ENCODE measurements at places on chromosomes 12 and 14.

- DNase-seq = no peak
Measured at GRCh38 chr12:24487606-24488005, 461.3 kb downstream of the BCAT1 start.

- DNase-seq = no peak
Measured at GRCh38 chr12:325906-326305, 63.2 kb downstream of the KDM5A start.

DNA sequence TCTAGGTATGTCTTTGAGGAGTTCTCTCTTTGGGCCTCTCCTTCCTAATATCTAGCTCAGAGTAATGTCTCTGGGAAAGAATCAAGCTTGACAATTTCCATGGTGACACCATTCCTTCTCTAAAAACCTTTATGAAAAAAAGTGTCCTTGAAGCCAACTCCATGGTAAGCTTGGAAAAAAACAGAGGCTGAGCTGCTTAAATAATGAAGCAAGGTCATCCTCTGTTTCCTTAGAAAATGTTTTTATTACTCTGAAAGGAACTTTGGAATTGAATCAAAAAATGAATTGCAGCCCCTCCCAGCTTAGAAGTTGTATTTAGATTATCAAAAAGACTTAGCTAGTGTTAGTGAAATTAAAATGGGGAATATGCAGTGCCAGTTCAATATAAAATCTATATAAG, 166.1 kb upstream of the KITLG start:
- DNase-seq = no peak

DNA sequence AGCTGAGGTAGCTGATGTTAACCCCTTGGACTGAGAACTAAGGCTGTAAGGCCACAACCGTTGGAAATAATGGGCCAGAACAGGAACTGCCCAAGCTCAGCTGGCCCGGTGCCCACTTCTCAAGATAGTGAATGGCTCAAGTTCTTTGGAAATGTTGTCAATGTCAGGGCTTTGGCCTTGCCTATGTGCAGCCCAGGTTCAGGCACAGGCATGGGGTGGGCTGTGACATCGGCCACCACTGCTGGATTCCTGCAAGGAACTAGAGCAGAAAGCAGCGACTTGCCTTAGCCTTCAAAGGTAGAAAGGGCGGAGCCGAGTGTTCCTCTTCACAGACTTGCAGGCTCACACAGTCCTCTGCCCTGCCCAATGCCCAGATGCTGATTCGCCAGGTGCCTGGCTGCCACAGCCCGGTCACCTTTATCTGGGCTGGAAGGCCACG, 291.2 kb downstream of the ZFP36L1 start:
- DNase-seq = no peak

- DNase-seq = no peak
Measured at GRCh38 chr12:112924986-112925385, 13.3 kb upstream of the OAS3 start.

DNA sequence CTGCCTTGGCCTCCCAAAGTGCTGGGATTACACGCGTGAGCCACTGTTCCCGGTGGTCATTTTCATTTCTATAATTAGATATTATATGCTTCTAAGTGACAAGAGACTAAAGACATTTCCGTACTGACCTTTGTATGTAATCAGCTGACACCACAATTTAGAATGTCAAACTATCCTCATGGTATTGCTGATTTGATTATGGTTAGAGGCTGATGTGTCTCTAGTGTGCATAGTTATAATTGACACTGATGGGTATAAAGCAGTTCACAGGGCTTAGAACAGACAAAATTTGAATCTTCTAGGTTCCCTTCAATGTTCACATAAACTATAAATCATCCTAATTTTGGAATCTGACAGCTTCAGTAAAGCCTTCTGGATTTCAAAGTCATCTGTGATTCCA, 192.7 kb downstream of the PTPRO start:
- no peak for DNase-seq

- no peak for DNase-seq
Measured at GRCh38 chr12:25788707-25789442, 169.6 kb upstream of the RASSF8 start.

GRCh38 chr12:56122637-56123036, 4.6 kb downstream of the ZC3H10 start:
- DNase-seq = no peak

DNA sequence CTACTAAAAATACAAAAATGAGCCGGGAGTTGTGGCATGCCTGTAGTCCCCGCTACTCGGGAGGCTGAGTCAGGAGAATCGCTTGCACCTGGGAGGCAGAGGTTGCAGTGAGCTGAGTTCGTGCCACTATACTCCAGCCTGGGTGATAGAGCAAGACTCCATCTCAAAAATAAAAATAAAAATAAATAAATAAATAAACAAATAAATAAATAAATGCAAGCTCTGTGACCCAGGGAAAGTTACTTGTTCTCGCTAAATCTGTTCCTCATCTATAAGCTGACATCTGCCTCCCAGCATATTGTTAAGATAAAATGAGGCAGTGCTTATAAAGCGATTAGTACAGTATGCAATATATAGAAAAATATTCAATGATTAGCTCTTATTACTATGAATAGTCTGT, 56.4 kb upstream of the STK38L start:
- no peak for DNase-seq

DNA sequence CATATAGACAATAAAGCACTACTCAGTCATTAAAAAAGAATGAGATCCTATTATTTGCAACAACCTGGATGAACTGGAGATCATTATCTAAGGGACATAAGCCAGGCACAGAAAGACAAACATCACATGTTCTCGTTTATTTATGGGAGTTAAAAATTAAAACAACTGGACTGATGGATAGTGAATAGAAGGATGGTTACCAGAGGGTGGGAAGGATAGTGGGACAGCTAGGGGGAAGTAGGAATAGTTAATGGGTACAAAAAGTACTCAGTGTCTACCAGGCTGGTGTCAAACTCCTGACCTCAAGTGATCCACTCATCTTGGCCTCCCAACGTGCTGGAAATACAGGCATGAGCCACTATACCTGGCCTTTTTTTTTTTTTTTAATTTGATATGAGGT, 56.7 kb upstream of the KTN1 start:
- no peak for DNase-seq

- no peak for DNase-seq
Measured at GRCh38 chr12:68340404-68341270, 8.5 kb upstream of the MDM1 start.

DNA sequence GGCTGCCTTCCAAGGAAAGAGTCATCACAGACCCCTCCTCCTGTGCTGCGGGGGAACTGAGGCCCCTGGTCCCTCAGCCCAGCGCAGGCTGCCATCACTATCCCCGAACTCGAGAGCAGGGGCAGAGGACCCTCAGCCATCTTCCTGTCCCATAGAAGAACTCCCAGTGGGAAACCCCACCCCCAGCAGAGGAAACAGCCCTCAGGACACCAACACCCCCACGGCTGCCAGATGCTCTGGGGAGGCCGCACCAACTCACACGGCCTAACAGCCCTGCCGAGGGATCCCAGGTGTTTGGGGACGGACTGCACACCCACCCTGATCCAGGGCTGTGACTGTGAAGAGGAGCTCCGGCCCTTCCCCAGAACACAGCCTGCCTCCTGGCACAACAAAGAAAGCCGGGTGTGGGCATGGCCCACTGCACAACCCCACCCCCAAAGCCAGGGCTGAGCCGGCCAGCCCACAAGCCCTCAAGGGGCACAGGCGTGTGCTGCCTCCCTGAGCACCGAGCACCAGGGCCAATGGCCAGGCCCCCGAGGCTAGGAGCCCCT, 16.3 kb upstream of the C14orf180 start:
- no peak for DNase-seq

GRCh38 chr12:60926256-60926655, 1330.4 kb downstream of the SLC16A7 start:
- DNase-seq = no peak

DNA sequence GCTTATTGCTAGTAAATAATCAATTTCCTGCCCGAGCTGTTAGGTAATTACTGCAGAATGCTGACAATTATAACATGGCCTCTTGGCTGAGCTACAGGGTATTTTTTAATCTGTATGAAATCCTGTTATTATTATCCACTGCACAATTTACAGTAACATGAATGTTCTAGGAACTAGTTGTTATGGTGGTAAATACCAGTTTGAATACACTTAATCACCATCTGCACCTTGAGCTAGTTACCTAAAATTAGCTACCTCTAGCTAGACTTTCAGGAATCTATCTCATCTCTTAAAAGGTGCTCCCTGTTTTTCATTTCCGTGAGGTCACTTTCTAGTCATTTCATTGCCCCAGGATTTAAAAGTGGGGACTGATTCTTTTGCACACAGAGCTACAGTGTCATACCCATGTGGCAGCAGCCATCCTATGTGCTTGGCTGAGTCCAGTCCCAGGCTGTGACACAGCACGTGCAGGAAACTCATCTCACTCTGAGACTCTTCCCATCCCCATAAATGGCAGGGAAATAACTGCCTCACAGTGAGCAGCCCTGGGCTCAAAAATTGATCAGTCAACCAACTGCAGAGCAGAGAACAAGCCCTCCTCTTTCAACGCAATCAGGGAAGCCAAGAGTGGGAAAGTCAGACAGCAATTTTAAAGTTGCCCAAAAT, 37.6 kb downstream of the DCP1B start:
- DNase-seq = no peak

- DNase-seq = no peak
Measured at GRCh38 chr12:79555028-79555925, 135.5 kb downstream of the PAWR start.

DNA sequence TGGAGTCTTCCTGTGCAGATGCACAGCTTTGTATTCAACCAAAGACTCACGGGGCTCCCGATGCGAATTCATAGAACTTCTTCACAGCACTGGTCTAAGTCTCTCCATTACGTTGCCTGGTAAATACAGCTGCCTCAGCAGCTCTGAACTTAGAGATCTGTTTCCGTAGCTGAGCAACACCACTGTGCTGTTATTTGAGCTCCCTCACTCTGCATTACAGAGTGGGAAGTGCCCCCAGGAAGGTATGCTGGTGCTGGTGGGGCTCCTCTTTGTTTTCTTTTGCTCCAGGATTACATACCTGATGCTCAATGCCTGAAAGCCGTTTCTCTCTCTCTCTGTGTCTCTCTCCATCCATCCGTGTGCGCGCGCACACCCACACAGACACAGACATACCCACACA, 227.5 kb upstream of the RMST start:
- DNase-seq = no peak

GRCh38 chr12:85441741-85442140, 161.7 kb downstream of the ALX1 start:
- DNase-seq = no peak

- DNase-seq = no peak
Measured at GRCh38 chr12:59845293-59845692, 249.5 kb downstream of the SLC16A7 start.

- DNase-seq = no peak
Measured at GRCh38 chr12:132530447-132530846, 40.5 kb downstream of the FBRSL1 start.

- no peak for DNase-seq
Measured at GRCh38 chr12:26760657-26761293, 72.2 kb downstream of the ITPR2 start.

- no peak for DNase-seq
Measured at GRCh38 chr12:123520567-123521474, 12.7 kb downstream of the RILPL1 start.

- DNase-seq = no peak
Measured at GRCh38 chr12:74614426-74614825, 76.8 kb downstream of the ATXN7L3B start.

GRCh38 chr12:55748230-55748993, 5.5 kb downstream of the GDF11 start:
- no peak for DNase-seq

DNA sequence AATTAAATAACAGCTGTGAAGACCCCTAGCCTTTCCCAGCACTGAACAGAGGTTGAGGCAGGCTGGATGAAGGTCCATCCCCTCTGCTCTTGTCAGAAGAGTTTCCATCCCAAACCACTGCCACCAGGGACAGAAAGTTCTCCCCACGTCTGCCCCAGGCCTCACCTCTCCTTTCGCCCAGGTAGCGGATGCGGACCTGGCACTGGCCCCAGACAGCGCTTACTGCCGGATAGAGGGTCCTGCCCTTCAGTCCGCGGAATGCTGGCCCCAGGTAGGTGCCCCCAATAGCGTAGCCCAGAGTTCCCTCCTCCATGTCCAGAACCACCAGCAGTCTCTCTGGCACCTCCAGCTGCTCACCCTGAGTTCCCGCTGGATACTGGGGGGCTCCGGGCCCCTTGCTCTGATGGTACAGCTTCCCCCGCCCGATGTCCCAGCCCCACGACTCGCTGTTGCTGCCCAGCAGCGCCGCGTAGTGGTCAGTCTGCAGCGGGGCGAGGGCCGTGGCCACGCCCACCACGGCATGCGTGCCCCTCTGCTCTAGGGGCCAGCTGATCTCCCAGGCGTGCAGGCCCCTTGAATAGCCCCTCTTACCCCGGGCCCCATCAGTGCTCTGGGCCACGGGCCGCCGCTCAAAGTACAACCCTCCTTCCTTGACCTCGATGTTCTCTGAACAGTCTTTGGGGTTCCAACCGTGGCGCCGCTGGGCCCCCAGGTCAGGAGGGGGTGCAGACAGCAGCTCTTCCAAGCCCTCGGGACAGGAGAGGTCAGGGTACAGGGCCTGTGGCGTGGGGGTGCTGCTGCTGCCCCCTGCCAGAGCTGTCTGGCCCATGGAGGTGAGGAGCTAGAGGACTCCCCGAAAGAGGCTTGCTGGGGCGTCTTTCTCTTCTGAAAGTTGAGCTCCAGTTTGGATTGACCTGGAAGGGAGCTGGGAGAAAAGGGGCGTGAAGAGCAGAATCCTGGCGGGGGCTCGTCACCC, 742 bp downstream of the SPSB2 start:
- DNase-seq = peak; percentile 62
